Cardiac fibroblast (primary cell): ENCODE measurements at places on chromosomes 7 and 10.

GRCh38 chr10:88980800-88981199 lies 9.8 kb upstream of the FAS start:
- no peak for DNase-seq

- no peak for DNase-seq
Measured at GRCh38 chr10:70359017-70359550, 23.3 kb downstream of the LRRC20 start.

- DNase-seq, result no peak
Measured at GRCh38 chr10:51266496-51266895, 192.2 kb downstream of the PRKG1 start.

- no peak for DNase-seq
Measured at GRCh38 chr10:51590818-51591217, 108.6 kb downstream of the CSTF2T start.

GRCh38 chr10:6601246-6601805 lies 21.2 kb upstream of the PRKCQ start:
- no peak for DNase-seq
